Ascending aorta (tissue), 2 donors: ENCODE measurements at places on chromosomes 7 and 10.

- DNase-seq = no peak
Measured at GRCh38 chr10:70910486-70911341, 22.3 kb upstream of the PCBD1 start.

DNA sequence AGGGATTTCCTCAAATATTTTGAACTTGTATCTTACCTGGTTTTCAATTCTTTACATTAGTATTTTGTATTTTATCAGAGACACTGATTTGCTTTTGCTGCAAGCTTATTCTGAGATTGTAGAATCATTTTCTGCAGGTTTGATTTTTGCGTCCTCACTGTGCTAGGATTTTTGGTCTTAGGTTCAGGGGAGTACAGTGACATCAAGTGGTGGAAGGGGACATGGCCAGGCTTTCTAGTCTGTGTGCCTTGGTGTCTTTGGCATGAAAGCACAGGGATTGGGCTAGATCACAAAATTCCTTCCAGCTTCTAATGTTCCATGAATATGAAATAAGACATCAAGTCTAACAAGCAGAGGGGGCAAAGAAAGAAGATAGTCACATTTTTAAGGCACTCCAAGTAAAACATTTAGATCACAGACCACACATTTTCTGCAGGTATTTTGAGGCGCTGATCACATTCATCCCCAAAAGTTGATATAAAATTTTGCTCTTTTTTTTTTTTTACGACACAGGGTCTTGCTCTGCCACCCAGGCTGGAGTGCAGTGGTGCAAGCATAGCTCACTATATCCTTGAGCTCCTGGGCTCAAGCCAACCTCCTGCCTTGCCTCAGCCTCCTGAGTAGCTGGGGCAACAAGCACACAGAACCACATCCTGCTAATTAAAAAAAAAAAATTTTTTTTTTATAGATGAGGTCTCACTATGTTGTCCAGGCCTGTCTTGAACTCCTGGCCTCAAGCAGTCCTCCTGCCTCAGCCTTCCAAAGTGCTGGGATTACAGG, 124.4 kb downstream of the PON1 start:
- peak; percentile 63 for DNase-seq

GRCh38 chr7:3232228-3232627, 68.8 kb upstream of the SDK1 start:
- peak; percentile 87 for DNase-seq

- no peak for DNase-seq
Measured at GRCh38 chr7:128874140-128875031, 11.7 kb downstream of the ATP6V1F start.

GRCh38 chr10:87093632-87094372, 841 bp downstream of the GLUD1 start:
- DNase-seq = peak; percentile 38
